Uterus (tissue), 4 donors: ENCODE measurements at places on chromosomes 1 and 21. TPM values are rescaled to one million over a fixed set of nuclear protein-coding genes. Genes with fewer than 3 reads are reported as not detected.

GRCh38 chr1:100265562-100265930 is 470 bp upstream of the RTCA start:
- no peak for DNase-seq

DNA sequence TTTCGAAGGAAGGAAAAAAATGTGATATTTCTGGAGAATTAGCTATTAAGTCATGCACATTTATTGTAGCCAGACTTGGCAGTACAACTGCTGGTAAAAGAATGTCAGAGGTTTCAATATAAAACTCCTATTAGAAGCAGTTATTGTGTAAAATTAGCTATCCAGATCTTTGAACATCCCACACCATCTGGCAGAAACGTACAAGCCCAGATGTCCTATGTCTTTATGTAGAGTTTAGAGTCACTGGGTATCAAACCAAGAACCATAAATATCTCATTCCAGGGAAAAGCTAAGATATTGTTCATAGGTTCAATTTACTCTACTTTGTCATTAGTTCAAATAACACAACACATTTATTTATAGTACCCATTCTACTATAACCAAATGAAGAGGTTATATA is 31.4 kb downstream of the OLFM3 start:
- DNase-seq: no peak

DNA sequence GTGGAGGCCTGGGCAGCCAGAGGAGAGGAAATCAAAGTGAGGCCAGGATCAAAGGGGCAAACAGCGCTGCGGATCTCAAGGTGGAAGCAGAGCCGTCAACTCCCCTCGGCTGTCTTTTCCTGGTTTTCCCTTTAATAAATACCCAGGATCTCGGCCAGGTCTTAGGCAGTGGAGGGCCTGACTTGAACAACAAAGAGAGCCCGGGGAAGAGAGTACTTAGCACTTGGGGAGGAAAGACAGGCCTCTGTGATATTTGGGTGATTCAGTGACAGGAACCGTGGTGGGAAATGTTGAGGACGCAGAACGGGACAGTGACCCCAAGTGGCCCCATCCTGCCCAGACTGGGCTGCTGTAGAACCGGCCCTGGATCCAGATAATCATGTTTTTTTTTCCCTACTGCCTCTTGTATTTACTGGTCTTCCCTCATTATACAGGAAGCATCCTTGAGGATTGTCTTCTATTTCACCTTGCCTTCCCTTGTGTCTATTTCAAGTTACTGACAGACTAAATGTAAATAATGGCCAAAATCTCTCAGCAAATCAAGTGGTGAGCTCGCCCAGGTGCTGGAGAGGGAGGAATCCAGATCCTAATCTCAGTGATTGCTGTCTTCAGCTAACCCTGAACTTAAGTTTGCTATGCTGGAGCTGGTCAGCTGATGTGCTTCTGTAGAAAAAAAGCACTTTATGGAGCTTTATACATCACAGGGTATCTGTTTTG is 2.8 kb upstream of the MIXL1 start:
- DNase-seq: no peak

DNA sequence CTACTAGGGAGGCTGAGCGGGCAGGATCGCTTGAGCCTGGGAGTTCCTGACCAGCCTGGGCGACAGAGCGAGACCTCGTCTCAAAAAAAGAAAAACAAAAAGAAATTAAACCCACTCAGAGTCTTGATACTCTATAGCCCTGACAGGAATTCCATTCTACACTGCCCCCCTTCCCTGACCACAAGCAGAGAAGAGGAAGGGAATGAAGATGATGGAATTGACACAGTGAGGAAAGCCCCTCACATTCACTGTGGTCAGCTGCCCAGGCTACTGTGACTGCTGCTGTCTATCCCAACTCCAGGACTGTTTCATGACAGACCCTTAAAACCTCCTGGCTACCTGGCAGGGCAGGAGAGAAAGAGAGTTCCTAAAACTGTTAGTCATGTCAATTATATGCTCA is 12.1 kb downstream of the LIN9 start:
- no peak for DNase-seq

Gene KLF17
- total RNA-seq: not detected

Gene FTCD
- total RNA-seq: not detected

Gene HSPB7
- 22.4 TPM for total RNA-seq
